ENCODE measurements at places on chromosomes 13 and 19.

GRCh38 chr19:19444681-19445155 is 39.2 kb downstream of the GATAD2A start:
- DNase-seq, result no peak

- no peak for DNase-seq
Observed at GRCh38 chr19:8088752-8089663, 36.4 kb downstream of the CCL25 start.

GRCh38 chr19:49809941-49810389 is 3.1 kb downstream of the FUZ start:
- DNase-seq, result no peak

DNA sequence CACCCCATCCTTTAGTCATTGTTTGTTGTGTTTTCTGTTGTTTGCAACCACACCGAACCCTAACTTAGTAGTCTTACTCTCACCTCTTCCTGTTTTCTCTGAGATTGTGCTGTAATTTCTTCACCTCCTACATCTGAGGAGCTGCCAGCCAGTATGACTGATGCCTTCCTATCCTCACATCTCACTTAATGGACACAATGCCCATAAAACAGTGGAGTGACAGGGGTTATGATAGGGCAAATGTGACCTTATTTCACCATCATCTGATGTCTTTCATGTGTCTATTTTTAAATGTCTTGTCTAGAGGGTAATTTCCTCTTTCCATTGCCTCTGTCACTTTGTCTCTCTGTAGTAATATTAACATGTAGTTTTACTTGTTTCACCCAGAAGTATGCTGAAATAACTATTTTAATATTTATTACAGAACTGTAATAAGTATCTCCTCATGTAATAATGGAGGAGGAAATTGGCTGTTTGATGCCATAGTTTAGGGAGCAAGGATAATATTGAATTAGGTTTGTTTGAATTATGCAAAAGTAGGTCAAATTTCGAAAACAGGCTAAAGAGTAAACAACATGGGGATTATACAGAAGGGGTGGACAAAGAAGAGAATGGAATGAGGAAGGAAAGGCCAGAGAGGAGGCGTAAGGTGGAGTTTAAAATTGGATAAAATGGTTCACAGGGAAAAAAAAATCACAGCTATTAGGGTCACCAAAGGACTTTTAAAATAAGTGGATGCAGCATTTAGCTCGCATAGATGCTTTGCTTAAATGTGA is 103.5 kb upstream of the SPRY2 start:
- no peak for DNase-seq
